ENCODE measurements at places on chromosomes 7 and 10.

GRCh38 chr10:126155528-126155927 is 232.7 kb downstream of the ADAM12 start:
- DNase-seq = no peak

DNA sequence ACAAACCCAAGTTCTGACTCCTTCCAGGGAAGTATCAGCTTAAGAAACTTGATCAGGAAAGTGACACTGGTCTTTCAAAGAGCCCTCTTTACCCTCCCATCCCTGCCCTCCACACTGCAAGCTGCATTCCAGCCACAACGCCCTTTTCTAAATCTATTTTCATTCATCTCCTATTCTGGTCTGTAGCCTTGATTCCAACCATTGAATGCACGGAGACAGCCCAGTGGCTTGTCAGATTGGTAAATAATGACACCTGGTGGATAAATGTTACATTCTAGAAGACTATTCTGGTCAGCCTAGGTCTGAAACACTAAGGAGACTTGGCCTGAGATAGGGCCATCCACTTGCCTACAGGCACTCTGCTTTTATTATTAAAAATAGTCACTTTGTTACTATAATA is 20.9 kb downstream of the MORN4 start:
- peak; percentile 74 for DNase-seq

- DNase-seq = no peak
These were observed 184.4 kb downstream of the WNT2 start for GRCh38 chr7:117138495-117138894.

DNA sequence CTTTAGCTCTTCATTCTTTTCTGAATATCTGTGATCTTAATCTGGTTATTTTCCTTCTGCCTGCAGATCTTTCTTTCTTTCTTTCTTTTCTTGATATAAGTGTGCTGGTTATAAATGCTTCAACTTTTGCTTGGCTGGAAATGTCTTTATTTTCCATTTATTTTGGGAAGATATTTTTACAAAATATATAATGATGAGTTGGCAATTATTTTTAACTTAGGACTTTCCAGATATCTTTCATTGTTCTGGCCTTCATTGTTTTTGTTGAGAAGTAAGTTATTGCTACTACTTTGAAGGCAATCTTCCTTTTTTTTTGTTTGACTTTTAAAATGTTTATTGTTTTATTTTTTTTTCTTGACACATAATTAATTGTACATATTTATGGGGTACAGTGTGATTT is 75.3 kb downstream of the ZNF503 start:
- DNase-seq = no peak

- DNase-seq = peak; percentile 85
These were observed 674 bp downstream of the AMZ1 start for GRCh38 chr7:2688409-2689342.

GRCh38 chr10:24382979-24383663 is 174.2 kb downstream of the KIAA1217 start:
- peak; percentile 22 for DNase-seq

DNA sequence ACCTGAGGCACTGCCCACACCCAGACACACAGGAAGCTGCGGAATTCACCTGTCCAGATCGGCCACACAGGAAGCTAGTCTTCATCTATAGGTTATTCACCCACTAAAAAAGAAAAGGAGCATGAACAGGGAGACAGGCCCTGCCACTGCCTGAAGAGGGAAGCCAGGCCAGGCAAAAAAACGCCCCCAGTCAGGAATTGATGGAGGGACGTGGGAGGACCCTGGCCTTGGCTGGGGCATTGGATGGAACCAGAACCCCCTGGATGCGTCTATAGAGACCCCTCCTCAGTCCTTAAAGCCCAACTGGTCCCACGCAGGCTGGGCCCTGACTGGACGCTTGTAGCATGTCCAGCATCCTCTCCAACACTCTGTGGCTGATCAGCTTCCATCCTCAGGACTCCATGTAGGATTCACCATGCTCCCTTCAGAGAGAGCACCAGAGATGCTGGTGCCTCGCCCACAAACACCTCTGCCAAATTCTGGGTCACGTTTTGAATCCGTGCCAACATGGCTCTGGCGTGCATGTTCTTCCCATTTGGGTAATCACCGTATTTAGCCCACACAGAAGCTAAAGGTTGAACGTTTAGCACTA is 259.3 kb upstream of the TCERG1L start:
- no peak for DNase-seq
